ENCODE measurements at places on chromosomes 1 and 21.

DNA sequence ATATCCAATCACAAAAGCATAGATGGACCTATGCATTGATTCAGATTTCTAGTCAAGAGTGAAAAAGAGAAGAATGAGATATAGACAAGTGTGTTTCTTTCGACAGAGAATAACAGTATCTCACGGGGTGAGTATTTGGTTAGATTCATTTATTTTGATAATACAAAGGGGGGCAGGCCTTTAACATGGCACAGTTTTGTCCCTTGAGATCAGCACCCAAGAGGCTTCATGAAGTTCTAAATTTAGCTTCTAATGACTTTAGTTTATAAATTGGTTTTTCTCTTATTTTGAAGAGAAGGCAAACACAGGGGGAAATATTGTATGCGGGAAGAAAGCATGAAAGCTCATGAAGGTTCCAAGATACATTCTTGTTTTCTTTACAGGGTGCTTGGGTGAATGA is at the start of gene OR1C1:
Gene OR1C1 (minus strand): TSS at position 101 of the 400 bp plus-strand sequence. CDS start 2,150 bp downstream, outside the sequence.
- no peak for DNase-seq

- no peak for DNase-seq
Observed at GRCh38 chr1:203695116-203695515, 68.5 kb downstream of the ATP2B4 start.

DNA sequence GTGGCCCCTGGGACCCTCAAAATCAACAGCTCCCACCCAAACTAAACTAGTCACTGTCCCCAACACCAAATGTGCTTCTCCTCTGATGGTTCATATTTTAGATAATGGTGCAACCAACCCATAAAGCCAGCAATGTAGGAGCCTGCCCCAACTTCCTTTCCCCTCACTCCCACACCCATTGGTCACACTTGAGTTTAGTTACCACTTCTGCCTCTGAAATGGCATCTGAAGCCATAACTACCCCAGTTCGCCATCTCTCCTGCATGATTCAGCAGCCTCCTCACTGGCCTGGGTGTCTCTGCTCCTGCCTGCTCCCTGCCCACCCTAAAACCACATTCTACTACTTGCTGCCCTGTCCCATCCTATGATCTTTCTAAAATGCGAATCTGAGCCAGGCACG is 3.4 kb upstream of the CDCP2 start:
- no peak for DNase-seq

DNA sequence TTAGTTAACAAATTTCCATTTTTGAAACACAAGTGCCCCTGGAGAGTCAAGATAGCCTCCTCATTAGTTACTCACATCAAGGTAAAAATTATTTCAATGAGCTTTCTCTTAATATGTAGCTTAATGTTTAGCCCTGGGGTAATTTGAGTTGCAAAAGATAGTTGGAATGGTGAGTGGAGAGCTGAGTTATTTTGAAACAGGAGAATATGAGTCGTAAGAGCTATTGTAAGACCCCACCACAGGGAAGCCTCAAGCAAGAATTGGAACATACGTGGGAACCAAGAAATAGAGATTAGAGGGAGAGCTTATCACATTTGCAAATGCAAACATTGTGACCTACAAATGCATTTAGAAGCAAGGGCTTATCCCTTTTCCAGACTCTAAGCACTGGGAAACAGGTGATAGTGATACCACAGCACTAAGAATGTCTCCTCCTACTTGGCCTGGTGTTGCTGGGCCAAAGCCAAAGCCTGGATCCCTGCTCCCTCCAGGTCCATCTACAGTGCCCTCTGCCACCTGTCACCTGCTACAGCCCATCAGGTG is 635.1 kb downstream of the PTPRC start:
- DNase-seq = no peak

DNA sequence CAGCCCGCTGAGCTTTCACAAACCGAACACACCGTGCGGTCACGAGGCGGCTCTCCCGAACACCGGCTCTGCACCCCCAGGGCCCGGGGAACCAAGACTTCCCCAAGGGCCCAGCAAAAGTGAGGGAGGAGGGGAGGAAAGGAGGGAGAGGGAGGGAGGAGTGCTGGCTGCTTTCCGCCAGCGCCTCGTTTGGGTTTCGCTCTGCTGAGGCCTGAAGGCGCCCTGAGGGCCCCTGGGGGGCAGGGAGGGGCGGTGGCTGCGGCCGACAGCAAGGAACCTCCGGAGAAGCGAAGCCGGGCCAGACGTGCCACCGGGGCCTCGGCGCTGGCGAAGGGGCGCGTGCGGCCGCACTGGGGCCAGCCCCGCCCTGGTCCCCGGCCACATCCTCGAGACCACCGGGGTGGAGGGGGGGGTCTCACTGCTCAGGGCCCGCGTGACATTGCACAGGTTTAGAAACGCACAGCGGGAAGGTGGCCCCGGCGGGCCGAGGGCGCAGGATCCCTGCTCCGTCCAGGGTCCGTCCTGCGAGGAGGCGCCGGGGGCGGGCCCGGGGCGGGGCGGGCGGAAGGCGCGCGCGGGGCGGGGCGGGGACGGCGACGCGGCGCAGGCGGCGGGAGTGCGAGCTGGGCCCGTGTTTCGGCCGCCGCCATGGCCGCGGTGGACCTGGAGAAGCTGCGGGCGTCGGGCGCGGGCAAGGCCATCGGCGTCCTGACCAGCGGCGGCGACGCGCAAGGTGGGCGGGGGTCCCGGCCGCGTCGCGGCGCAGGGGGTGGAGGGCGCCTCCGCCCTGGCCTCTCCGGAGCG is at the start of gene PFKL:
Gene PFKL (plus strand): TSS at position 596 of the 804 bp plus-strand sequence. CDS start 53 bp downstream, at position 649.
- peak; percentile 95 for DNase-seq
